Dorsolateral prefrontal cortex (tissue), 122 donors: ENCODE measurements at places on chromosomes 2 and 18. TPM values are rescaled to one million over a fixed set of nuclear protein-coding genes. Genes with fewer than 3 reads are reported as not detected.

DNA sequence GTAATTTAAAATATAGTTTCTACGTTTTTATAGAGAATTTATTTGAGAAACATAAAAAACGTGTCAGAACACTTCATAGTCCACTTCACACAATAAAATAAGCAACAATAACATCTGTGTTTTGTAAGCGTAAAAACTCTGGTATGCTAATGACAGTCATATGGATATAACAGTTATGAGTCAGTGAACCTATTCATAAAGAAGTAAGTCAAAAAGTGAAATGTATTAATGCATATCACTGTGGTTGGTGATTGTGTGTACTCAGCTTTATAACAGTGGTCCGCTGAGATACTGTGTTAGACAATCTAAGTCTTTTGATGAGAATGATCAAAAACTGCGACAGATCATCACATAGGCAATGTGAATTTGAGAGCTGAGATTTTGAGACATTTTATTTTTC, 153.2 kb downstream of the WDR7 start:
- no peak for DNase-seq

GRCh38 chr2:72008608-72009007, 139.1 kb downstream of the CYP26B1 start:
- no peak for DNase-seq

DNA sequence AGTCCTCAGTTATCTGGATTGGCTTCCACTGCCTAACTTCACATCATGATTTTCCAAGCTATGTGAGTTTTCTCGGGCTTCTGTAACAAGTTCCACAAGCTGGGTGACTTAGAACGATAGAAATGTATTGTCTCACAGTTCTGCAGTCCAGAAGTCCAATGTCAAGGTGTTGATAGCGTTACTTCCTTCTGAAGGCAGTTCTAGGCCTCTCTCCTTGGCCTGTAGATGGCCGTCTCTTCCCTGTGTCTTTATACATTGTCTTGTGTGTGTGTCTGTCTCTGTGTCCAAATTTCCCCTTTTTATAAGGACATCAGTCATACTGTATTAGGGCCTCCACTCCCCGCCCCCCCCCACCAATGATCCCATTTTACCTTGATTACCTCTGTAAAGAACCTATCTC, 7.5 kb downstream of the LTBP1 start:
- DNase-seq, result no peak

The NETO1 gene
- total RNA-seq, result 77.1 TPM

The LOXL3 gene
- 4.9 TPM for total RNA-seq

- no peak for DNase-seq
Measured at GRCh38 chr2:97691166-97691565, 21.7 kb downstream of the C2orf92 start.

GRCh38 chr18:79479761-79480161, 84.0 kb downstream of the NFATC1 start:
- no peak for DNase-seq

DNA sequence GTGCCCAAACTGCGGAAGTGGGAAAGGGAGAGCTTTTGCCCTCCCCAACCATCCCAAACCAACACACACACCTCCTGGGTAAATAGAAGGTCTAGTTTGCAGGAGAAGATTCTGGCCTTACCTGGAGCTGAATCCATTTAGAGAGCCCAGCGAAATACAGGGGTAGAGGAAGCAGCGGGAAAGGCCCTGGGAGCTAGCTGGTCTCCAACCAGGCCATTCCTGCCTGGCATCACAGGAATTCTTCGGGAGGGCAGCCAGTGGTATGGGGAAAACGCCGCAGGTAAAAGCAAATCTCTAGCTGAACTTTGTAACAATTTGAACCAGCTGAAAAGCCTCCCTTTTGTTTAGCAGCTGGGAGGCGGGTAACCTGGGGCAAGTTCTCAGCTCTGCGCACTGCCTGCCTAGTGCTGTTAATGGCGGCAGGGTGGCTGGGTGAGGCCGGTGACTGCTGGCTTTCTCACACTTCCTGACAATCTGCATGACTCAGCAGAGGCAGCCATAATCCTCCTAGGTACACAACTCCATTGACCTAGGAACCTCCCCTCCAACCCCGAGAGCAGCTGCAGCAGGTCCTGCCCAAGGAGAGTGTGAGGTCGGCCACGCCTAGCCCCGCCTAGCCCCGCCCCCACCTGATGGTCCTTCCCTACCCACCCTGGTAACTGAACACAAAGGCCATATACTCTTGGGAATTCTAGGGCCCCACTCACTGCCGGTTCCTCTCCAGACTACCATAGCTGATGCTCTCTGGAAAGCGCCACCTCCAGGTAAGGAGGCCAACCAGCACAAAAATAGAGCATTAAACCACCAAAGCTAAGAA, 483.8 kb upstream of the REG3G start:
- no peak for DNase-seq

The B3GNT7 gene
- 8.0 TPM for total RNA-seq

GRCh38 chr2:68726608-68727367, 7.8 kb upstream of the ARHGAP25 start:
- DNase-seq, result no peak

- DNase-seq, result no peak
Measured at GRCh38 chr18:60267391-60268058, 105.0 kb downstream of the MC4R start.

The TUBB8B gene
- total RNA-seq, result not detected

GRCh38 chr18:75207310-75208154, 1.4 kb downstream of the PTGR3 start:
- DNase-seq, result no peak

DNA sequence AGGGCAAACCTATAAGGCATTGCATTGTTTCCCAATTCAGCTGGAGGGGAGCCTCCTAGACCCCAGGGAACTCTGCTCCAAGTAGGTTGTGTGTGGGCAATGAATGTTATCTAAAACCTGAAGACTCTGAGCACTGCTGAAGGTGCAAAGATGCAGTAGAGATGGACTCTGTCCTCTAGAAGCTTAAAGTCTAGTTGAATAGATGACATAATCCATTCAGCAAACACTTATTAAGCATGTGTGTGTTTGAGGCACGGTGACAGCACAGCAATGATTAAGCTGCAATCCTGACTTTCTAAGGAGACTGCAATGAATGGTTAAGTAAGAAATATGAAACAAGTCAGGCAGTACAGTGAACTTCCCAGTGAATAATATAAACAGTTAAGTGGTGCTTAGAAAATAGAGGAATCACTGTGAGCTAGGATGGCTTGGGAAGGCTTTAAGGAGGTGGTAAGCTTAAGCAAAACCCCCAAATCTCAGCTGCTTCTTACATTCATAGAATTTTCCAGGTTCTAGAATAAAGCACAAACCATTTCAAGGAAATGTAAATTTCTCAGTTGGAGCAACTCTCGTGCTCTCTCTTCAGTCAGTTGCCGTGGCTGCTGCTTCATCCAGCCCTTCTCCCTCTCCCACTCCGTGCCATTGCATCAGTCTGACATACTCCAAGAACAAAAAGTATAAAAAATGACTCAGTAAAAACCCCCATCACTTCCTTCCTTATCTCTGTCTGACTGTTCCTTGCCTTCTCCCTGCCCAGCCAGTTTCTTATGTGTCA, 19.1 kb downstream of the MXD1 start:
- no peak for DNase-seq

The ANTXR1 gene
- total RNA-seq, result 38.9 TPM

The FBXO48 gene
- total RNA-seq, result 2.7 TPM

DNA sequence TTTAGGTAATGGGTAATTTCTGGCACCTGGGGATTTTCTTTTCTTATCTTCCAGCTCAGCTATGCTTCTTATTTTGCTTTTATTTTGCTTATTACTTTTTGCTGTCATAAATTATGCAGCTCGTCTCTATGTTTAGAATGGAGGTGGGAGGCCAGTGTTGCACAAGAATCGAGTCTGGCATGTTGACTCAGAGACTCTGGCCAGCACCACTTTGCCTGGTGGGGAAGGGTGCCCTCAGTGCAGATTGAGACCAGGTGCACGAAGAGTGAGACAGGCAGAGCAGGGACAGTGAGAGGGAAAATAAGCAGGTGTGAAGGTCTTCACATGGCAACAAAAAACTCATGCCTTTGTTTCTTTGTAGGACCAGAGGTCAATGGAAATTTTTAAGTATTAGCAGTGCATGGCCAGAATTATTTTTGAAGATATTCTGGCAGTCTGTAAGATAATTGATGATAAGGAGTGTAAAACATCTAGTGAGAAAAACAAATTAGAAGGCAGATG, 59.2 kb upstream of the SLC5A7 start:
- no peak for DNase-seq

GRCh38 chr2:159399716-159400415, 113.4 kb upstream of the WDSUB1 start:
- DNase-seq, result no peak

The C2orf72 gene
- 73.7 TPM for total RNA-seq

- no peak for DNase-seq
Measured at GRCh38 chr2:172169611-172170010, 66.9 kb upstream of the DLX2 start.

DNA sequence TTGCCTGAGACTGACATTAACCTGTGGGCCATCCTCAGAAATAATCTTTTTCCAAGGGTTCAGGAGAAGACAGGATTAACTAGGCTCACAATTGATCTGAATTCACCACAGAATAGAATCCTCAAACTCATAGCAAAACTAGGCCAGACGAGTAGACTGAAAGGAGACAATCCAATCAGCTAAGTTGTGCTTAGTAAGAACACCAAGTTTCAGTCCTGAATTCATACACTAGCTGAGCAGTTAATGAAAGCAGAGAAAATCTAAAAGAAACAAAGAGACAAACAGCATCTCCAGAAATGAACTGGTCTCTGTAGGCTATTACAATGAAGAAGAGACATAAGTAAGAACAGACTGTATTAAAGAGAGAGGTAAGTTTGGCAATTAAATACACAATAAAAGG, 89.5 kb downstream of the GORASP2 start:
- DNase-seq, result no peak

The MAL gene
- 24.0 TPM for total RNA-seq

The RTP5 gene
- total RNA-seq, result 5.4 TPM

GRCh38 chr2:220202066-220202465, 574.6 kb downstream of the SLC4A3 start:
- no peak for DNase-seq

The ANKRD29 gene
- 17.7 TPM for total RNA-seq

The FBXO11 gene
- 85.1 TPM for total RNA-seq

GRCh38 chr2:230778350-230779063, 65.9 kb downstream of the CAB39 start:
- no peak for DNase-seq

DNA sequence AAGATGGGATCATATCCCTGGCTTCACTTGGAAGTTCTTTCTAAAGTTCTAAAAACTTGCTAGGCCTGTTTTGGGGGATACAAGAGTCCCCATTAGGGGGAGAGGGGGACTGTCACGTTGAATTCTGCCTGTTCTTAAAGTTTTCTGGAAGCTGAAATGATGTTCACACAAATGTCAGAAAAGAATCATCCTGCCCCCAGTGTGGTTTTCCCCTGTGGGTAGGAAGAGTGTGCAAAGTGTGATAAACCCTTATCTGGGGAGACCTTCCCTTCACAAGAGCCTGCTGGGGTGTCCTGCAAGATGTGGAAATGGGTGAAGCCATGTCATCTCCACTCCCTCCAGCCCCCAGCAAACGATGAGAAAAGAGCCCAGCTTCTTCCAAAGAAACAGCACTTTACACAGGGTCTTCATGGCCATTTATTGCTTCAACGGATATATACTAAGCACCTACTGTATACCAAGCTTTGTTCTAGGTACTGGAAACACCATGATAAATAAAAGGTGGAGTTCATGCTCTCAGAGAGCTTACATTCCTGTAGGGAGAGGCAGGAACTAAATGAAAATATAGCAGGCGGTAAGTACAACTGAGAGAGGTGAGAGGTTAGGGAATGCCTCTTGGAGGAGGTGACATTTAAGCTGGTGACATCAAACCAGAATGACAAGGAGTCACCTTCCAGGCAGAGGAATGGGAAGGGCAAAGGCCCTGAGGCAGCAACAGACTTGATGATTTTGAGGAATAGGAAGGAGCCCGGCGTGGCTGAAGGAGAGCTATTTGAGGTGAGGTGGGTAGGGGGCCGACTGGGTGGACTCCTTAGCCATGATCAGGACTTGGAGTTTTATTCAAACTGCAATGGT, 1.6 kb downstream of the MFSD2B start:
- DNase-seq, result no peak
